ENCODE measurements at places on chromosomes 3 and 15. TPM values are rescaled to one million over a fixed set of nuclear protein-coding genes. Genes with fewer than 3 reads are reported as not detected.

The CA12 gene
- total RNA-seq, result 0.39 TPM

The STAB1 gene
- 0.22 TPM for total RNA-seq

The TMCO5A gene
- not detected for total RNA-seq

The NEK10 gene
- 0.98 TPM for total RNA-seq

The CLRN1 gene
- total RNA-seq, result not detected

The LYZL4 gene
- total RNA-seq, result 0.39 TPM

The SIAH2 gene
- 86.0 TPM for total RNA-seq

The THAP10 gene
- 1.5 TPM for total RNA-seq

The MME gene
- total RNA-seq, result 86.5 TPM

The CYP19A1 gene
- not detected for total RNA-seq

All from placental epithelial cell (primary cell).